ENCODE measurements at places on chromosomes 7 and 10.

GRCh38 chr7:30853576-30853975 lies 58.1 kb upstream of the AQP1 start:
- no peak for DNase-seq

DNA sequence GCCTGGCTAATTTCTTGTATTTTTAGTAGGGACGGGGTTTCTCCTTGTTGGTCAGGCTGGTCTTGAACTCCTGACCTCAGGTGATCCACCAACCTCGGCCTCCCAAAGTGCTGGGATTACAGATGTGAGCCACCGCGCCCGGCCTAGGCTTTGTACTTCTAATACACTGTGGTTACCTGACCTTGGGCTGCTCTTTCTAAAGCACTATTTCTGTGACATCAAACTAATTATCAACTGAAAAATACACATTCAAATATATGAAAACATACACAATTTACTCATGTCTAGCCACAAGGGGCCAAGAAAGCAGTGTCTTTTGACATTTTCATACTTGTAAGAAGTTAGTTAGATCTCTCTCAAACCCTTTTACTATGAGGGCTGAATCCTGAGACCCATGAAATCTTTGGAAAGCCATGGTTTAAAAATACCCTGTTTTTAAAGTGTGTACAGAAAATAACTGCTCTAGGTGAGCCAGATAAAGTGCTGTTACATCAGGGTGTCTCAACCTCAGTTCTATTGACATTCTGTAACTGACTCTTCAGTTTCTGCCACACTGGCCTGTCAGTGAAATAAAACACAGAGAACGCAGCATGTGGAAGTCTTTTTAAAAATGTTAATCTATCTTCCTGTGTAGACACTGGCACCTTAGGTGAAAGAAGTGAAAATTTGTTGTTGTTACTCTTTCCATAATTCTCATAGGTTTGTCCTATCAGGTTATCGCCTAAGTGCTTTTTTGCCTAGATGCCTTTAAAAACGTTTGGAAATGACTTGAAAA lies 58.8 kb downstream of the CREM start:
- no peak for DNase-seq

DNA sequence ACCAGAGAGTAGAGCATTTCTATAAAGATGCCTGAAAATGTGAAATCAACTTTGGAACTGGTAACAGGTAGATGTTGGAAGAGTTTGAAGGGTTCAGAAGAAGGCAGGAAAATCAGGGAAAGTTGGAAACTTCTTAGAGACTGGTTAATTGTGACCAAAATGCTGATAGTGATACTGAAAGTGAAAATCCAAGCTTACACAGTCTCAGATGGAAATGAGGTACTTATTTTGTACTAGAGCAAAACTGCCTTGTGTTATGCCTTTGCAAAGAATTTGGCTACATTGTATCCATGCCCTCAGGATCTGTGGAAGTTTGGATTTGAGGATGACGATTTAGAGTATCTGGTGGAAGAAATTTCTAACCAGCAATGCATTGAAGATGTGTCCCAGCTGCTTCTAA lies 430.6 kb upstream of the KCND2 start:
- no peak for DNase-seq

DNA sequence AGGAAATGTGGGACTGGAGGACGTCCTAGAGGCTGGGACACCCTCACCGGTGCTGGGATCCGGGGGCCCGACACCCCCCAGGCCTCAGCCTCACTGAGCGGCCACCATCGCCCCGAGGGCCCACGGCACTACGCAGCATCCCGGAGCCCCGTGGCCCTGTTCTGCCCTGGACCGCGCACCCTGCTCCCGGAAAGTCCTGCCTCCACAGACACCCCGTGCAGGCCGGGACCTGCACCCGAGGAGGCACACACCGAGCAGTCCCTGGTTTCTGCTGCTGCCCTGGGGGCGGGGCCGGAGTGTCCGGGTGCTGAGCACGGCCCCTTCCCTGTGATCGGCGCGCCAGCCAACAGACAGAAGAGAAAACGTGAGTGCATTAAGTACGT lies 18.1 kb upstream of the KNDC1 start:
- no peak for DNase-seq

- no peak for DNase-seq
Measured at GRCh38 chr10:130222381-130222780, 86.2 kb downstream of the GLRX3 start.

DNA sequence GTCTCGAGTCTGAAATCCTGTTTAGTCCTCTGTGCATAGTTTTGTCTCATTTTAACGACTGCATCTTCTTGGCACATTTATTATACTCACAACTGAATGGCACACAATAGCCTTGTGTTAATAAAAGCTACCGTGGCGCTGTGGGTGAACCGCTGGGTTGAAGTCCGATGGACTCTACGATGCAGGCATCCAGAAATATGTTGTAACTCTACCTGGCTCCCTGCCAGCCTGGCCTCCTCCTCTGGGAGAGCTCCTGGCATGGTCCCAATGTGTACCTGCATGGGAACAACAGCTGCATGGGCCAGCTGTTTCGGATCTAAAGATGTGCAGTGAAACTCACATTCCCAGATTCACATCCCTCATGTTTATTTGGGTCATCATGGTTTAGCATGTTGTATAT lies 3.7 kb upstream of the DPYSL4 start:
- no peak for DNase-seq

All from NCI-H2081 treated with DMSO at 0.1 percent for 48 hours (cell line).